ENCODE measurements at places on chromosomes 16 and 17.

DNA sequence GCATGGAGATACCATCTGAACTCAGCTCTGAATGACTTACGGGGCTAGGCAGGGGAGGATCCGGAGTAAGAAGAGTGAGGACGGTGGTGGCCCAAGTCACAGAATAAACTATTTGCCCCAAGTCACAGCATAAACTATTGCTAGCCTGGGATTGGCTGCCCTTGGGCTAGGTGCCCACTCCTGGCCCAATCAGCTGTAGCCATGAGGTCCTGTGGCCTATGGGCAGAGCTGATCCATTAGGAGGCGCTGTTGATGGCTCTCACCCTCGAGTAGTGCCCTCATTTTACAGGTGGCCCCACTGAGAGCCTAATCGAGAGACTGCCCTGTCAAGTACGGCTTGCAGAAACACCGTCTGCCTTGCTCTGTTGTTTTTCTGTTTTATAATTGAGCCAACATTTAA, 62.3 kb upstream of the ZNF423 start:
- DNase-seq, result no peak

- no peak for DNase-seq
These were observed 15.6 kb upstream of the BCAR1 start for GRCh38 chr16:75266738-75267630.

- DNase-seq, result peak; percentile 70
These were observed at the start of gene MLLT6 for GRCh38 chr17:38704606-38705522. Gene MLLT6, plus strand, starts transcription at chr17:38705273. Its CDS starts 360 bp downstream, at chr17:38705633.

GRCh38 chr17:74763565-74764387, 12.4 kb downstream of the NAT9 start:
- DNase-seq, result no peak

DNA sequence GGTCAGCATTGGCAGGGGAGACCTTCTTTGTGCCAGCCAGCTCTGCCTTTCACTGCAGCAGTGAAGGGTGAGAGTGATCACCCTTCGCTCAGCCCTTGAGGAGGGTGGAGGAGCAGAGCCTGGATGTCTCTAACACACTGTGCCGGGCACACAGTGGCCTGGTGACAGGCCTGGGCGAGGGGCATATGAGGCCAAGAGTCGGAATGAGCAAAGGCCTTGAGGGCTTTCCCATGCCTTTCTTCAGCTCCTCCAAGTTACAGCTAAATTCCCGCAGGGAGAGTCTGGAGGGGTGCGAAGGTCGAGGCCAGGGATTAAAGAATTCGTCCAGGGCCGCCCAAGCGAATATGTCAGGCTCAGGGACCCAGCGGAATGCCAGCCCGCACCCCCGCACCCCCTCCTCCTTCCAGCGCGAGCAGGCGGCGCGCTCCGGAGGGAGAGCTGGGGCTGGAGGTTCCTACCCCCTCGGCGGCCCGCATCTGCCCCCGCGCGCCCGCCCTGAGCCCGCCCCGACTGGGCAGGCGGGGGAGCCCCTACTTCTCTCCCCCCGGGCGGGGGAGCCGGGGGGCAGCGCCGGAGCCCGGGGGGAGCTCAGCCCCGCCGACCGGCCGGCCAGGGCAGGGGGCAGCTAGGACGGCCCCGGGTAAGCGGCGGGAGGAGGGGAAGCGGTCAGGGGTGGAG, at the start of gene RASL10B:
RASL10B (plus strand) TSS at position 401 of the 678 bp plus-strand sequence. CDS start 3,546 bp downstream, outside the sequence.
- DNase-seq, result peak; percentile 6

- DNase-seq, result no peak
These were observed 13.9 kb downstream of the KIFC3 start for GRCh38 chr16:57788252-57788841.

DNA sequence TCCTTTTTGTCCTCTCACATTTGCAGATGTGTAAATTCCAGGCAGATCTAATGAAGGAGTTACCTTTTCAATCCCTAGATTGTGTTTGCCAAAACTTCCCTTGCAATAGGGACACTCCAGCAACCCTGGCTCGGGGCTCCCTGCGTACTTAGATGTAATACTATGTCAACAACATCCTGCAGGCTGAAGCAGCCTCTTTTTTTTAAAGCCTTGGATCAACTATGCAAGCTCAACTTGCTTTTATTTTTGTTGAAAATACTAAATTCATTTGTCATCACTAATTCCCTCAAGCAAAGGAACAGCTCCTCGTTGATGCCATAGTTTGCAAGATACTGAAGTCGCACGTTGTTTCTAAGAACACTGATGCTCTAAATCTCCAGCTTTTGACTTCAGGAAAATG, 59.1 kb downstream of the GRIN2A start:
- no peak for DNase-seq

GRCh38 chr17:27421111-27421510, 35.1 kb upstream of the KSR1 start:
- DNase-seq, result no peak

- no peak for DNase-seq
These were observed 8.9 kb downstream of the ANKRD11 start for GRCh38 chr16:89481356-89481955.

- DNase-seq, result no peak
These were observed 7.8 kb downstream of the TTLL6 start for GRCh38 chr17:48809182-48809581.

DNA sequence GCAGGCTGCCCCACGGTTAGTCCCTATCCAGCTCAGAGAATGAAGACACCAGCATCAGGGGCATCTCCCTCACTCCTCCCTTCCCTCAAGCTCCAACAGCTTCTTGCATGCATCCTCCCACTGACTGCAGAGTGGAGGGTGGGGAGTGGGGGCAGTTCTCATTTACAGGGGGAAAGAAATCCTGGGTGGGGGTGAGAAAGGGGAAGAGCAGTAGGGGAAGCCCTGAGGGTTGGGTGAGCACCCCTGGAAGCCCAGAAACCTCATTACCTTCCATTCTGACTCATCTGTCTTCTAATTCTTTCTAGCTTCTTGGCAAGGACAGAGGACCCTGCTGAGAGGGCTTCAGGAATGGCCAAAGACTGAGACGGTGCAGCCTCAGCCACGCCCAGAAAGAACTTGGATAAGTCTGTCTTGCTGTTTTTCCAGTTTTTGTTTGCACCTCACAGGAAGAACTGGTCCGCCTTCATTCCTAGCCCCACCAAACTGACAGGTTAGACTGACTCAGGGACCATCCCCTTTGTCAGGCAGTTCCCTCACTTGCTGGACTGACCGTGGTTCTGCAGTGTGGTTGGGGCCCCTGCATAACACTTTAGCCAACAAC, 52.5 kb upstream of the WSB1 start:
- DNase-seq, result no peak
